ENCODE measurements at places on chromosomes 7 and 10. TPM values are rescaled to one million over a fixed set of nuclear protein-coding genes. Genes with fewer than 3 reads are reported as not detected.

LRWD1 gene
- polyA plus RNA-seq: 6.3 TPM

ABCB4 gene
- polyA plus RNA-seq: 0.45 TPM

TSC22D4 gene
- polyA plus RNA-seq: 60.0 TPM

SLC13A1 gene
- not detected for polyA plus RNA-seq

GIMAP5 gene
- 5.2 TPM for polyA plus RNA-seq

KAZALD1 gene
- polyA plus RNA-seq: 1.4 TPM

C10orf67 gene
- 0.08 TPM for polyA plus RNA-seq

EIF4H gene
- 205 TPM for polyA plus RNA-seq

Measured in esophagus (tissue), 2 donors.